ENCODE measurements at places on chromosomes 1 and 21. TPM values are rescaled to one million over a fixed set of nuclear protein-coding genes. Genes with fewer than 3 reads are reported as not detected.
A peak's percentile ranks its signal among the peaks of the same experiment; 100 is the strongest.

LHX4 gene
- 0.11 TPM for total RNA-seq

SPOCD1 gene
- total RNA-seq: 52.0 TPM

TRIM58 gene
- total RNA-seq: not detected

RNF186 gene
- total RNA-seq: not detected

GUCA2A gene
- not detected for total RNA-seq

NBPF8 gene
- total RNA-seq: 20.2 TPM

GRCh38 chr1:159199901-159200300, 4.8 kb upstream of the ACKR1 start:
- no peak for DNase-seq

- no peak for DNase-seq
These were observed 70.0 kb downstream of the NVL start for GRCh38 chr1:224259986-224260385.

DNA sequence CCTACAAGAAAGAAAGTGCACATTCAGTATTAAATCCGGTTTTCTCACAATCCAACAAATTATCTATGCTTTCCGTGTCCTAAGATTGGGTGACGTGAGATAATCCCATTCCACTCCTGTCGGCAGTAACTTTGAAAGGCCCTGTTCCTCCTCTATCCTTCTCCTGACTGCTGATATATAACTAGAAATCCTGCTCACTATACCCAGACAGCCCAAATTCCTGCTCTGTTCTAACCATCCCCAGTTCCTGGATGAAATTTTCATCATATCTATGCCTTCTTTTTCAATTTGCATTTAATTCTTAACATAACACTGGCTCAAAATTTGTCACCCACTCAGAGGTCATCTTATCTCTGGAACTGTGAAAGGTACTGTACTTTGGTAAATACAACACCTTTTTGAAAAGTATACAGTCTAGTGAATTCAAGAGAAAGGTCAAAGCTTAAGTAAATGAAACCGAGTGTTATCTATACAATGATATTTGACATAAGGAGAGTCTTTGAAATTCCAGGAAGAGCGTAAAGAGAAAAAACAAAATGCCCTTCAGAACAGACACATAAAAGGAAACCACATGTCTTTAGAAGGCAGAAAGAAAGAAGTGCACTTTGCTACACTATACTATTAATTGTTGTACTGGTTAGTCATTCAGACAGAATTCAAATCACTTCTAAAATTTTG, 200.5 kb upstream of the NEGR1 start:
- DNase-seq: no peak

GRCh38 chr1:111677604-111678003, 58.0 kb downstream of the RAP1A start:
- DNase-seq: no peak

DNA sequence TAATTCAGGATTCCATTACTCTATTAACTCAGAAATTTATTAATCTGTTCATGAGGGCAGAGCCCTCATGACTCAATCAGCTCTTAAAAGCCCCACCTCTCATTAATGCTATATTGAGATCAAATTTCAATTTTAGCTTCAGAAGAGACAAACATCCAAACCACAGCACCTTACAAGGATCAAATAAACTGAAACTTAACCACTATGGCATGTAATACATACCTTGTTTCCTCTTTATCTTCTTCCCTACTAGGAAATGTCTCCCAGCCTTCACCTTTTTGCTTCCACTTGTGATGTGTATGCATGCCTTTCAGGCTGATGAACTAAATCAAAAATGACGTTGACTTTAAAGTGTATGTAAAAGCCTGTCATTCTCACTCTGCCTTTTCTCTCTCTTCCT, 2121.3 kb downstream of the NCAM2 start:
- DNase-seq: no peak

- DNase-seq: peak; percentile 80
These were observed 53.8 kb downstream of the PLPP3 start for GRCh38 chr1:56525489-56526041.

DNA sequence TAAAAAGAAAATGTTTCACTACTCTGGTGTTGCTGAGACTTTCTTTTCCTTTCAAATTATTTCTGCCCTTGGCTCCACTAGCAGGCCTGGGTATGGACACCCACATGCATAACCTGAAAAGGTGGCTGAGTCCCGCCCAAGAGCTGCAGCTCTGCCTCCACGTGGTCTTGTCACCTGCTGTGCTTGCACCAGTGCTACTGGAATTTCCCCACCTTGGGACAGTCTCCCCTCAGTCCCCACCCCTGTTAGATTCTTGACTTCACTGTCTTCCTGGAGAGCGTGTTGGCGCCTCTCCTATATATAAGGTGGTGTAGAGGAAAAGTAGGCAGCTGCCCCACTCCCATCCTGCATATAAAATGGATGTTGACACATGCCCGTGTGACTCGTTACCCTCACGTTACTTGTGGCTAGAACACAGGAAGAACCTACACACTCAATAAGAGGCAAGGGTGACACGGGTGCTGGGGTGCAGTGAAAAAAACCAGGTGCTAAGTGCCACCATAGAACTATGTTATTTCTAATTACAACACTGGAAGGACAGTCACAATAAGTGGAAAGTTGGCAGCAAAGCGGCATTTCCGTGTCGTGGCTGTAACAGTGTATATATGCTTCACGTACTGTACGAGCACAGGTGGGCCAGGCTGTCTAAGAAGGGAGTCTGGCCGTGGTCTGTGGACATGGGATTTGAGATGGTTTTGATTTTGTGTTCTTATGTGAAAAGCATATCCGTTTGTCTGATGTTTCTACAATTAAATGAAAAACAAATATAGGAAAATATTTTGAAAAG, 61.0 kb downstream of the POFUT2 start:
- DNase-seq: peak; percentile 33

DNA sequence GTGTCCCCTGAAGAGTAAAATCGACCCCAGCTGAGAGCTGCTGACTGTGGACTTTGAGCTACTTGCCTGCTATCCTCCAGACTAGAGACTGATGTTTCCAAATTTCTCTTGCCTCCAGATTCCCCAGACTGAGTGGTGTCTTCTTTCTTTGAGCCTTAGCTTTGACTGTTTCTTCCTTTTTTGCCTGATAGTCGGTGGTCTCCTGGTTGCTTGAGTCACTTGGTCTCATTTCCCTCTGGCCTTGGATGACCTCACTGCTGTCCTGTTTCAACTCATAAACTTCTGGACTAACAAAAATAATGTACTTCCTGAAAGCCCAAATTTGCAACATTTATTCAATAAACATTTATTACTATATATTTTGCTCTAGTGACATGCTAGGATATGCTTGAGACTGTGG, 52.9 kb upstream of the DIPK1A start:
- peak; percentile 19 for DNase-seq

GRCh38 chr1:14704846-14705245, 106.4 kb downstream of the KAZN start:
- DNase-seq: no peak

GRCh38 chr1:201455098-201455497, 13.9 kb downstream of the PHLDA3 start:
- DNase-seq: no peak

DNA sequence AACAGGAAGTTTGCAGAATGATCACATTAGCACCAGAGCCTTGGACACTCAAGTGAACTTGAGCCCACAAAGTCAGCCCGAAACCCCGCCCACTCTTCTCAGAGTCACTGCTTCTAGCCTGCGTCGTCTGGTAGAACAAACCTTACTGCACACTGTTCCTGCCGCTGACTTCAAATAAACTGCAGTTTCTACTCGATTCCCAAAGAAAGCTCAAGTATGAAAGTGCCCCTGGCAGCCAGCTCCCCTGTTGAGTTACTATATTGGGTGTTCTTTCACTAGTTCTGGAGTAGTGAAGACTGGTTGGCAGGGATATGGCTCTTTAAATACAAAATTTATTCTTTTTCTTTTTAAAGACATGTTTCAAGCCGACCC, 164.7 kb downstream of the GALNT2 start:
- peak; percentile 63 for DNase-seq

GRCh38 chr1:17831597-17831996, 76.5 kb downstream of the ACTL8 start:
- DNase-seq: peak; percentile 43

DNA sequence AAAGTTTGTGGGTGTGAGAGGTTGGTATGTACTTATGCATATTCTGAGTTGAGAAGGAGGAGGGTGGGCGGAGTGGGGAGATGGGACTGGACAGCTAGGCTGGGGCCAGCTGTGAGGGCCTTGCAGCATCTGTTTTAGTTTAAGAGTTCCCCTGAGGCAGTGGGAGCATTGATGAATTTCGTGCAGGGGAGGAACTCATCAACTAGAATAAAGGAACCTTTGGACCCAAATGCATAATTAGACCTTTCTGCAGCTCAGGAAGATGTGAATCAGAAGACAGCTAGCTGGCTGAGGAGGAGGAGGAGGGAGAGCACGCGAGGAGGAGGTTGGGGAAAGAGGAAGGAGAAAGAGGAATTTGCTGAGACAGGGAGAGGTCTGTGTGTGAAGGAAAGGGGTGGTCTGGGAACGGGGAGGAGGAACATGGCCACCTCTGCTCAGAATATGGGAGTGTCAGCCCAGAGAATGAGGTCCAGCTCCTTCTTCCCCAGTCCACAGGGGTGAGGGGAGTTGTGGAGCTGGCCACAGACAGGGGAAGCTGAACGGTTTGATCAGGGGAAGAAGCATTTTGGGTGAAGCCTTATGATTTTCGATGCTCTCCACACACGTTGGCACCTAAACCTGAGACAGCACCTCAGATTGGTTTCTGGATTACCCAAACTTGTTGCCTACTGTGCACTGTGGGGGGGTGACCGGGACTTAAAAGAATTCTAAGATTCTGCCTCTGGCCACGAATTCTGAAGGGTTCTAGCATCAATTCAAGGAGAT, 27.7 kb downstream of the MYOG start:
- DNase-seq: no peak

Data from LHCN-M2 (cell line).